ENCODE measurements at places on chromosomes 11 and 22.

GRCh38 chr22:17108256-17109112 is 12.7 kb downstream of the TMEM121B start:
- DNase-seq: no peak

DNA sequence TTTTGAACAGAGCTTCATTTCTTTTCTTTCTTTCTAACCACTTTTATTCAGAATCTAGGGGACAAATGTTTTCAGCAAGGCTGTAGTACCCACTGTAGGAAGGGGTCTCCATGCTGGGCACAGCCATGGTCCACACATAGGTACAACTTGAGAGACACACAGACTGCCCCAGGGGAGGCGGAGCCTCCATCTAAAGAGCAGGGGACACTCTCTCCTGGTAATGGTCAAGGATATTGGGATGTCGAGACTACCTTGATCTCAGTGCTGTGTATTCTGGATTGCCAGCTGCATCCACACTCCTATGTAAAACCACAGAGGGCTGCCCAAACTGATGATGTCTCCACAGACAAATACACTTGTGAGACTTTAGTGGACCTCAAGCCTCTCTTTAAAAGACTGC is 2.9 kb upstream of the APOL3 start:
- no peak for DNase-seq

- no peak for DNase-seq
Observed at GRCh38 chr11:111912535-111912934, at the start of gene HSPB2. HSPB2 (plus strand) TSS chr11:111912734; CDS start chr11:111912830, 96 bp downstream.

- no peak for DNase-seq
Observed at GRCh38 chr11:126608658-126609057, 253.2 kb downstream of the ST3GAL4 start.

- DNase-seq: no peak
Observed at GRCh38 chr22:30873661-30874060, 94.9 kb downstream of the MORC2 start.

DNA sequence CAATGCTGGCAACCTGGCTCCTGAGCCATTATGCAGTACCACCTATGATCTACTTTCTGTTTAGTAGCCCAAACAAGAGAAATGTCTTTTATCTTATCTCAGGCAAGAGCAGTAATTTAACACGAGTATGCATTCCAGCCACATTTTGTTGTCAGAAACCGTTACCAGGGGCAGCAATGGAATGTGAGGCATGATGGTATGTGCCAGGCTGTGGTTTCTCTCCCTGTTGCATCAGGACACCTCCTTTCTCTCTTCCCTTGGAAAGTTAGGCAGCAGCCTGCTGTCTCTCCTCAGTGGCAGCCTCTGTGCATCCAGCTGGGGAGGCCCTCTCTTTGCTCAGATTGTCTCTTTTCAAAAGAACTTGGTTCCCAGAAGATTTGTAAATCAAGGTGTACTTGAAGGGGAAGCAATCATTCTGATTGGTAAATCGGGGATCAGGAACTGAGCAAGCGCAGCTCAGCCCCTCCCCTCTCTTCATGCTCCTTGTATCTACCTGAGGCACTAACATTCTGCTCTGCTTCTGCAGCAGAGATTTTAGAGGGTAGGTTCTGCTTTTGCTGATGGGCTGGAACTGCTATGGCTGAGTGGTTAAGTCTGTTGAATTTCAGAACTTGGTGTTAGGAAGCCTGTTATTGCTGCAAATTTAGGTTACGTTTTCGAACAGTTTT is 229.2 kb downstream of the ADAMTS15 start:
- no peak for DNase-seq

DNA sequence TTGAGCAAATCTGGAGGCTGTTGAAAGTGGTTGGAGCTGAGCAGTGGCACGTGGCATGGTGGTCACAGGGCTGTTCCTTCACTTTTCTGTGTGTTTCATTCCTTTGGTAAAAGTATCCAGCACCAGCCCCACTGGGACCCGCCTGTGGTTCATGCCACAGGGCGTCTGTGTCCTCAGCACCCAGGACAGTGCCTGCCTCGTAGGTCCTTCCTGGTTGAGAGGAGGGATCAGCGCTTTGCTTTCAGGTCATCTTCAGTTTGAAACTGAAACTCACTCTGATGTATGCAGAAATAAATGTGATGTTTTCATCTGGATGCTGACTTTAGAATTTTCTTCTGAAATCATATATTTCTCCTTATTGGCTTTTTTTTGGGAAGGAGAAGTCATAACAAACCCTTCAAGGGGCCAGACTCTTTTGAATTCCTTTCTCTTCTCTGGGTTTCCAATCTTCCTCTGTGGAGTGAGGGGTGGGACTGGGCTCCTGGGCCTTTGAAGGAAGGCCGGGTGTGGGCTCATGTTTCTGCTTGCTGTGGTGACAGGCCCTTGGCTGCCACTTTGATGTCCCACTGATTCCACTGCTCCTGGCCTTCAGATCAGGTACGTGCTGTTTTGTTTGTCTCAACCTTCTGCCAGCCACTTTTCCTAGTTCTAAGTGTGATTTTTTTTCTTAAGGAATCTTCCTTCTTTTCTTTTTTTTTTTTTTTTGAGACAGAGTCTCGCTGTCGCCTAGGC is 26.2 kb downstream of the TBC1D22A start:
- DNase-seq: no peak

GRCh38 chr11:70644343-70645060 is 246.2 kb downstream of the CTTN start:
- DNase-seq: no peak

DNA sequence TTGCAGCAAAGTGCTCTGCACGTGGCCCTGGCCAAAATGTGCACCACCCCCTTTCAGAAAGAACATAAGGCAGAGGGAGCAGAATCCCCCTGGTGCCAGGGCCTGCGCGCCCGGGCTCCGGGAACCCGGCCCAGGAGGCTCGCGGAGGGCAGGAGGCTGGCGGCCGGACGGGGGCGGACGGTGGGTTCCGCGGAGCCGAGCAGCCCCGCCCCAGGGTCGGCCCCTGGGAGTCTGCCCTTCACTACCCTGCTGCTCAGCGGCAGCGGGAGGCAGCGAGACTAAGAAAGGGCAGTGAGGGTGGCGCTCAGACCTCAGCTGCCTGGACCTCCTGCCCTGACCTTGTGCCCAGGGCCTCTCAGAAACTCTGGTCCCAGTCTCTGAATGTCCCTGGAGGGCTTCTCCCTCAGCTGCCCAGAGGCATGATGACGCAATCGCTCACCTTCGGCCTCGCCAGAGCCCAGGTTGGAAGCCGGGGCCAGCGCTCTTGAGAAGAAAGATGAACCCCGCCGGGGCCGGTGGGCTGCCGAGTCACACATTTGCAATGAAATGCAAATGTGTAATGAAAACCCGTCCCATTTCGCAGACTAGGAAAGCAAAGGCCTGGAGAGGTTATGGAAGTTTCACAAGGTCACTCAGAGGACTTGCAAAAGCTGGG is 1.1 kb upstream of the CLMP start:
- no peak for DNase-seq
